ENCODE measurements at places on chromosomes 7 and 10.
A peak's percentile ranks its signal among the peaks of the same experiment; 100 is the strongest.

DNA sequence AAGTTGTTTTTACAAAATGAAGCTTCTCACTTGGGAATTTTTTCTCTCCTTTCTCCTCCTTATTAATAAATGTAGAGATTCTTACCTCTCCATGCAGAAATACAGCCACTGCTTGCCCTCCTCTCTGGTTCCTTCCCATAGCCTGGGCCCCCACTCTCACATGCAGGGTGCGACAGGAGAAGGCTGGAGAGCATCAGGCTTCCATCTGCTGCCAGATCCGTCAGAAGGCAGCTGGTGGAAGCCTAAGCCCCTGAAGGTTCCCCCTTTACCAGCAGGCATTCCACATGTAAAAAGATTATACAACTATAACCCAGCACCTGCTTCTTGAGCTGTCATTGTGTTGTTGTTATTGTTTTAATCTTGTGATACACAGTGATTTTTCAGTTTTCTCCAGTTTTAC is 314.2 kb downstream of the LHFPL3 start:
- DNase-seq, result no peak

DNA sequence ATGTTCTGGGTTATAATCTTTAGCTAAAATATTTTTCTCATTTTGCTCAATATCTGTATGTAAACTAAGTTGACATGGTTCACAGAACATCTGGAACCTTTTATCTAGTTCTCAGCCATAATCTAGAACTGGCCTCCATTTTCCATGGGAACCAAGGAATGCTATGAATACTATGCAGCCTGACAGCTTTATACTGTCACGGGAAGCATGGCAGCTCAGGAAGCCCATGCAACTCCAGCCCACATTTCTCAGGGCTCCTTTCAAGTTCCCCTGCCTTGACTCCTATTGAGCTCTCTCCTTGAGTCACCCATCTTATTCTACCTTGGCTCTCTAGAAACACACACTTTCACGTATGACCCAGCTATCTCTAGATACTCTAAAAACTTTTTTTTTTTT is 36.6 kb upstream of the PRKAR2B start:
- DNase-seq, result no peak

GRCh38 chr10:68566955-68567354 is 6.8 kb downstream of the TET1 start:
- DNase-seq, result no peak

DNA sequence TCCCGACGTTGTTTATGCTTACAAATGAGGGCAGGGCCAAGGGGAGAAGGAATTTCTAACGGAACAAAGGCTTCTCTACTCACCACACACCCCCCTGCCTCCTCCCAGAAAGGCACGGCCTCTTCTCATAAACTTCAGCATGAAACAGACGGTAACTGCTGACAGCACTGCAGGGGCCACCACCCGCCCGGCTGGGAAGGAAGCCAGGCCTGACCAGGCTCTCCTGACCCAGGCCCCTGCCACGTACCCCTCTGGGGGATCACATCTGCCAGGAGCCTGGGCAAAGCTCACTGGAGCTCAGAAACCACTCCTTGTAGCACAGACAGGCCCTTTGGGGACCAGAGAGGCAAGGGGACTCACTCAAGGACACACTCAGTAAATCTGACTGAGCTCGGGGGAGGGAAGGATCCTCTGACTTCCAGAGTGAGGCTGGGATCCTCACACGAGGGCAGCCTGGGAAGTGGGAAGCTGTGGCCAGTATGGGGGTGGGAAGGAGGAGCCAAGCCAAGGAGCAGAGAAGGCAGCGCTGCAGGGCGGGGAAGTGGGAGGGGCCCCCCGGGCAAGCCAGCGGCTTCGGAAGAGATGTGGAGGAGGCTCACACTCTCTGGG is 46.1 kb downstream of the ZCCHC24 start:
- DNase-seq, result peak; percentile 89

DNA sequence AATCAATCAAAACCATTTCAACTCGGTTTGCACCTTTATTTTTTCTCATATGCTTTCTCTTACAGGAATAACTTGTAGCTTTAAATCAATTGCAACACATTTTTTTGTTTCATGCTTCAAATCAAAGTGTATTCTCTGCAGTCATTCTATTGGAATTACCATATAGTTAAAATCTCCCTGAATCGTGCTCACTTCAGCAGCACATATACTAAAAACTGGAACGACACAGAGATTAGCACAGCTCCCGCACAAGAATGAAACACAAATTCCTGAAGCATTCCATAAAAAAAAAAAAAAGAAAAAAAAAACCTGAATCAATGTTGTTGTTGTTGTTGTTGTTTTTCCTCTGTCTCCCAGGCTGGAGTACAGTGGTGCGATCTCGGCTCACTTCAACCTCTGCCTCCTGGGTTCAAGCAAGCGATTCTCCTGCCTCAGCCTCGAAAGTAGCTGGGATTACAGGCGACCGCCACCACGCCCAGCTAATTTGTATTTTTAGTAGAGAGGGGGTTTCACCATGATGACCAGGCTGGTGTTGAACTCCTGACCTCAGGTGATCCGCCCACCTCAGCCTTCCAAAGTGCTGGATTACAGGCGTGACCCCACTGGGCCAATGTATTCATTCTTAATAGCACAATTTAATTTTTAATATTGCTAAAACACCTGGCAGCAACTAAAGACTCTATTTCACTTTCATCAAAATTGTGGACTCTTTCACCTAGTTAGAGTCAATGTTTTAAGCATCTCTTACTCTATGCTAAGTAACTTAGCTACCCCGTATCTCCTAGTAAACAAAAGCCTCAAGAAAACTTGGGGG is 26.3 kb downstream of the ANKRD61 start:
- DNase-seq, result no peak

- DNase-seq, result no peak
Measured at GRCh38 chr10:48574322-48574796, 30.5 kb downstream of the ARHGAP22 start.

- DNase-seq, result no peak
Measured at GRCh38 chr7:133674079-133674763, 421.3 kb downstream of the EXOC4 start.

GRCh38 chr10:63537536-63537935 is 16.3 kb downstream of the REEP3 start:
- peak; percentile 22 for DNase-seq

DNA sequence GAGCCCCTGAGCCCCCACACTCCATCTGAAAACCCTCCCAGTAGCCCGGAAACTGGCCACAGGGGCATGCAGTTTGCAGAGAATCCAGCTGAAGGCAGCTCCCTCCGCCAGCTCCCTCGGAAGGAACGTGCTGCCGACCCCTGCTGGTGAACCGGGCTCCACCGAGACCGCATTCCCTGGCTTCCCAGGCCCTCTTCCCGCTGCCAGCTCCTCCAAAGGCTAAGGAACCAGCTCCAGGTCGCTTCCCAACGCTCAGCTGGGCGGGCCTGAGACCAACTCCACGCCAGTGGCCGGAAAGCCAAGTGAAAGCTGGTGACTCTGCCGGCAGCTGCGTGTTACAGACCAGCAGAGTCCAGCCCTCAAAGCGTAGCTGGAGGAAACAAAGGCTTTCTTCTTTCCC is 35.8 kb downstream of the GPER1 start:
- DNase-seq, result no peak

DNA sequence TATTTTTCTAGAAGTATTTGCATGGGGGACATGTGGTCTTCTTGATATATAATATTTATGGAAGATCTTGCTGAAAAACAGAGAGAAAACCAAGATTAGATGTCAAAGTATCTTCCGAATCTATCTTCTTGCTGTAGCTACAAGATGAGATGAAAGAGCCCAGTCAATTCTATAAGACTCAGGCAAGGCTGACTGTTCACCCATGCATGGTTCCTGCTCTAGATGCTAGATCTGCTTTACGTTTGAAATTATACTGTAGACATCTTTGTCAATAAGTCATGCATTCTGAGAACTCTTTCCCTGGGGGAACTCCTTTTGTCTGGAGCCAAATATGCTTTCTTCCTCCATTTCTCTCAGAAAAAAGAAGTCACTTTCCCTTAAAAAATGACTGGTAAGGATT is 1292.0 kb downstream of the XPNPEP1 start:
- no peak for DNase-seq

DNA sequence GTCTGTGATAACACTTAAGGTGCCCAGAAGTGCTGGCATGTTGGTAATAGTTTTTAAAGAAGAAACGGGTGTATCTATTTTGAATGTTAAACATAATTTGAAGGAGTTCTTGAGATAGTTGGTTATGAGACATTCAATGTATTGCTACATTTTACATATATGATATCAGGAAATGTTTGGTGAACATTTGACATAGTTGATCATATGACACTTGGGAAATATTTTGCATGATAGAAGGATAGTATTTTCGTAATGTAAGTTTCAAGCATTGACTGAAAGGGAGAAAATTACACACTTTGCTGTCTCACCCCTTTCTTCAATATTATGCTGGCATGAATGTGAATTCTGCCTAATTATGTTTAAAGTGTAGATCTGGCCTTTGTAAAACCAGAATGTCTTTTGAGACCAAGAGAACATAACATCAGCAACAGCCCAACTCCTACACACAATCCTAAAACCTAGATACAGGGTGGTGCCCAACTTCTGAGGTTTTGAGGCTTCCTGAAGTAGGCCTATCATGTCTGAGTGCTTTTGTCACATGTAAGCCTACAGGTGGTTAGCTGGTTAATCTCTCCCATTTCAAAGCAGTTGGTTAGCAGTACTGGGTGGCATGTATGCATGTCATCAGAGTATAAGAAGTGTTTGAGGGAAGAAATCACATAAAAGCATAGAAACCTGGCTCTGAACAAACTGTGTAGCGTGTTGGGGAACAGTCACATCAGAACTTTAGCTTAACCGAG is 2.1 kb downstream of the ADD3 start:
- no peak for DNase-seq

GRCh38 chr10:86187499-86188239 is 178.9 kb downstream of the GRID1 start:
- no peak for DNase-seq

- no peak for DNase-seq
Measured at GRCh38 chr7:34776748-34777358, 118.8 kb downstream of the NPSR1 start.

DNA sequence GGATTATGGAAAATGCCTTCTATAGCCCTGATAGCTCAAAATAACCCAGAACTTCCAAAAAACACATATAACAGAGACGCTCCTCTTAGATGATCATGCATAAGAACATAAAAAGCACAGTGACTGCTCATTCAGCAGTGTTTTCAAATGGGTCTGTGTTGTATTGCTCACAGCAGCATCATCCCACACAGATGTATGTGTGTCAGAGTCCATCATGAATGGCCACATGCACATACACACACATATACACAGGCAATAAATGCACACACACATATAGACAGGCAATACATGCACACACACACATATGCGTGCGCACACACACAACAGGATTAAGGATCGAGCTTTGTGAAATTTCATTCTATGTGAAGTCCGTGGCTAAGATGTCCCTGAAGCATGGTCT is 26.1 kb downstream of the TMEM273 start:
- DNase-seq, result no peak

DNA sequence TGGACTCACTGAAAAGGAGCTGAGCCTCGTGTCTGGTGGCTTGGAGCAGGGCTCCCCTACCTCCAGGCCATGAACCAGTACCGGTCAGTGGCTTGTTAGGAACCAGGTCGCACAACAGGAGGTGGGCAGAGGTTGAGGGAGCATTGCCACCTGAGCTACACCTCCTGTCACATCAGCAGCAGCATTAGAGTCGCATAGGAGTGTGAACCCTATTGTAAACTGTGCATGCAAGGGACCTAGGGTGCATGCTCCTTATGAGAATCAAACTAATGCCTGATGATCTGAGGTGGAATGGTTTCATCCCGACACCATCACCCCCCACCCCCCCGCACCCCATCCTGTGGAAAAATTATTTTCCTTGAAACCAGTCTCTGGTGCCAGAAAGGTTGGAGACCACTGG is 50.4 kb downstream of the TSPAN15 start:
- no peak for DNase-seq

DNA sequence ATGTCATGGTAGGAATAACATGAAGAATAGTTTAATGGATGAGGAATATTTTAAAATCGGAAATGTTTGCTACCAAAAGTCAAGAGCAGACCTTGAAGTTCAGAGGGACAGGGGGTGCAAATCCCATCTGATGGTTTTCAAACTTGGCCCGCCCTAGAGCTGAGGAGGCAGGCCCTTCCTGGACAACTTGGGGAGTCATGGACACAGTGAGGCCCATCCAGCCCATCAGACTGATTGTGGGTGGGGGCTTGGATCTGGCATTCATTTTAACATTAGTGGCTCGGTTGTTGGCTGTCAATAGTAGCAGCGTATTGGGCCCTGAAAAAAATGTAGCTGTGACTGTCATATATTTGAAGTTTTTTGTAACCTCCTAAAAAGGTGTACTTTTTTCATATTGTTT is 2.0 kb downstream of the C10orf90 start:
- no peak for DNase-seq

DNA sequence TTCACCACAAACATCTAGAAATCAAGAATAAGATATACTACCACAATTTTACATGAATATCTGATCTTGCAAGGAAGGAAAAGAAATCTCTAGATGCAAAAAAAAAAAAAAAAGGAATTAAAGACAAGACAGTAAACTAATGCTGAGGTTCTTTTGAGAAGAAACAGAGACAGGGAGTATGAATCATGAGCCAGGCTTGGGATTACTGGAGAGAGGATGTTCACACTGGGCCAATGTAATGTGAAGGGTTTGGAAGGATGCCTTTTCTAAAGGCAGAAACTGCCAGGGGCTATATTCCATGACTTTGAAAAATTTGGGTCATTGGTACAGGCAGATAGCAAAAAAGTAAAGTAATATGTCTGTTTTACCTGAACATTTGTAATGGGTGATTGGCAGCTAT is 573.0 kb upstream of the IGFBP3 start:
- DNase-seq, result no peak

DNA sequence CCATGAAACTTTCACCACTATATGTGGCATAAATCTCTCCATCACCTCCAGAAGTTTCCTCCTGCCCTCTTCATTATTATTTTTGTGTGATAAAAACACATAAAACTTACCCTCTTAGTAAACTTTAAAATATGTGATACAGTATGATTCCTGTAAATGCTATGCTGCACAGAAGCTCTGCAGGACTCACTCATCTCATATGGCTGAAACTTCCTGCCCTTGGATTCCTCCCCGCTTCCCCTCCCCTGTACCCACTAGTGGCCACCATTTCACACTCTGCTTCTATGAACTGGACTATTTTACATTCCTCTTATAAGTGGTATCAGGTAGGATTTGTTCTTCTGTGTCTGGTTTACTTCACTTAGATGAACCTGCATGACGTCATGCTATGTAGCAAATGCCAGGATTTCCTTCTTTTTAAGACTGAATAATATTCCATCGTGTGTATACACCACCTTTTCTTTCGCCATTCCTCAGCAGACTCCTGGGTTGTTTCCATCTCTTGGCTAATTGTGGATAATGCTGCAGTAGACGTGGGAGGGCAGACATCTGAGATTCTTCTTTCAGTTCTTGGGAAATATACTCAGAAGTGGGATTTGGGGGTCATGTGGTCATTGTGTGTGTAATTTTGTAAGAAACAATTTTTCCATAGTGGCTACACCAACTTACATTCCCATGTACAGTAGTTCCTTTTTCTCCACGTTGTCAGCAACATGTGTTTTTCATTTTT is 335.2 kb downstream of the SDK1 start:
- DNase-seq, result no peak

GRCh38 chr10:19845503-19846368 is 29.5 kb downstream of the PLXDC2 start:
- no peak for DNase-seq

GRCh38 chr7:70614237-70615045 is 517.5 kb upstream of the GALNT17 start:
- DNase-seq, result peak; percentile 50

- DNase-seq, result no peak
Measured at GRCh38 chr7:84462259-84462658, 267.7 kb upstream of the SEMA3A start.

Data from SJCRH30 (cell line).